ENCODE measurements at places on chromosomes 12 and 14.

DNA sequence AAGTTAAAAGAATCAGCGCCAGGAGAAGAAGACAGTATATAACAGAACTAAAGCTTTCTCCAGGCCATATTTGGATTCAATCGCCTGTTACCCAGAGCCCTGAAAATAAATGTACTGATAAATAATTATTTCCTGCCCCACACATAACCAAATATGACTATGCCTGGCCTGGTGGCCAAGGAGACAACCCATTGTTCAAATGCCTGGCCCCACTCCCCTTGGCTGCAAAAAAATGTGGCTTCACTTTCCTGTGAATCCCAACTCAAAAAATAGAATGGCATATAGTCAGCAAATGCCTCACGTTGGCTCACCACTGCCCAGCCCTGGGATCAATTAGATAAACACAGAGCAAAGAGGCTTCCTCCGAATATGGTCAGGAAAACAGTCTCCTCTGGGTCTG lies 472.1 kb downstream of the BCL11B start:
- DNase-seq = no peak

DNA sequence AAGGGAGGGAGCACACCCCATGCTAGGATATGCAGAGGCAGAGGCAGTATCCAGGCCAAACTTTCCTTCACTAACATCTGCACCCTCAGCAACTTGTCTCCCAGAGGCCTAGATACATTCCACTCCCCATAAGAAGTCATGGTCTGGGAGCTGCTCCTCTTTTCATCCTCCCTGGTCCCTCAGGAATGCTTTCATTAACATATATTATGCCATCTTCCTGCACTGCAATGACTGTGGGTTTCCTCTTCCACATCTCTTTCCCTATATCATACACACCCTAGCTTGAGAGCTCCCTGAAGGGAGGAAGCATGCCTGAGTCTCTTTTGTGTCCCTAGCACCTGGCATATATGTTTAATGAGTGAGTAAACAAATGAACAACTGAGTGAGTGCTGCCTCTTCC lies 8.6 kb downstream of the DDN start:
- DNase-seq = no peak

DNA sequence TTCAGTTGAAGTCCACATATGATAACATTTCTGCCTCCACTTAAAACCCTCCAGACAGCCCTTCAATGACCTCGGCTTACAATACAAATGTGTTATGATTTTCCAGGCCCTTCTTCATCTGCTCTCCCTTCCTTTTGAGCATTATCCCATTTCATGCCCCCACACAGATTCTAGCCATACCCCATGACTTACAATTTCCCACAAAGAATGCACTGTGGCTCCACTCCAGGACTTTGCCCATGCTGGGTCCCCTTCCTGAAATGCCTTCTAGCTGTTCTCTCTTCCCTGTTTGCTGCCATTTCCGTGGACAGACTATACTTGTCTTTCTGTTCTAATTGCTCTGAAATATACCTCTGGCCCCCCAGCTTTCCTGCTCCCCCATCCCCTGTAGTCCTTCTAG lies 963.2 kb downstream of the DIO2 start:
- no peak for DNase-seq

DNA sequence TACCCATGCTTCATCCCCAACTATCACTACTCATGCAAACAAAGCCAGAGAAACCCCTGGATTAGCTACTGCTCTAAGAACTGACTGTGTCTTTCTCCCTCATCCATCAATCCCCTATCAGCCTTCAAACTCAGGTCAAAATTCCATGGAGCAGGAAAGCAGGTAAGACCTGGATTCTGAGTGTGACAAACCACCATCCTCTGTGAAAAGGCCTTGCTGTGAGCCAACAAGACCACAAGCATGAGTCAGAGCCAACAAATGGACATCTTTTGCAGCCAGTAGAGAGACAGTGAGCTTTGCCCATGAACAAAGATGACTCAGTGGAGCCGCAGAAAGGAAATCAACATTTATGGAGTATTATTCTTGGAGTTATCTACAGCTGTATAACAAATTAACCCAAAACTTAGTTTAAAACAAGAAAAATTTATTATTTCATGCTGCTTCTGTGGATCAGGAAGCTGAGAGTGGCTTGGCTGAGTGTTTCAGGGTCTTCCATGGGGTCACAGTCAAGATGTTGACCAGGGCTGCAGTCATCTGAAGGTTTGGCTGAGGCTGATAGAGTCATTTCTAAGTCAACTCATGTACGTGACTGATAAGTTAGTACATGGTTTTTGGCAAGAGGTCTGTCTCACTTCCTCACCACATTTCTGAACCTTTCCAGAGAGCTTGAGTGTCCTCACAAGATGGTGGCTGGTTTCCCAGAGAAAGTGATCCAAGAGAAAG lies 61.1 kb downstream of the PITPNM2 start:
- DNase-seq = peak; percentile 64

DNA sequence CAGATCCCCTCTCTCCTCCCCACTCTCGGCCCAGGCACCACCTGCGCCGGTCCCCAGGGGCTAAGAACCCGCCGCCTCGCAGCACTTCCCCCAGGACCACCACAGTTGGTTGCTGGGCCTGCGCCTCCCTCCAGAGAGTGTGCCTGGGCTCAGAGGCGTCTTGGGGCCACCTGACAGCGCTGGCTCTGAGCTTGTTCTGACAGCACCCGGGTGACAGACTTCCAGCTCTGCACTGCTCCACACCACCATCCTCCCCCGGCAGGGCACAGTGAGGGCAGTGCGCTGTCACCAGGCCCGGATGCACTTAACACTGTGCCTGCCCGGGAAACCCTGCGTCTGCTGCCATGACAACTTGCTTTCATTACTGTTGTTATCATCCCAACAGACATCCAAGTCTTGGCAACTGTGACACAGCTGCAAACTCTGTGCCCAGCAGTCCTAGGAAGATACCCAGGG lies 6.6 kb downstream of the BRF1 start:
- no peak for DNase-seq

DNA sequence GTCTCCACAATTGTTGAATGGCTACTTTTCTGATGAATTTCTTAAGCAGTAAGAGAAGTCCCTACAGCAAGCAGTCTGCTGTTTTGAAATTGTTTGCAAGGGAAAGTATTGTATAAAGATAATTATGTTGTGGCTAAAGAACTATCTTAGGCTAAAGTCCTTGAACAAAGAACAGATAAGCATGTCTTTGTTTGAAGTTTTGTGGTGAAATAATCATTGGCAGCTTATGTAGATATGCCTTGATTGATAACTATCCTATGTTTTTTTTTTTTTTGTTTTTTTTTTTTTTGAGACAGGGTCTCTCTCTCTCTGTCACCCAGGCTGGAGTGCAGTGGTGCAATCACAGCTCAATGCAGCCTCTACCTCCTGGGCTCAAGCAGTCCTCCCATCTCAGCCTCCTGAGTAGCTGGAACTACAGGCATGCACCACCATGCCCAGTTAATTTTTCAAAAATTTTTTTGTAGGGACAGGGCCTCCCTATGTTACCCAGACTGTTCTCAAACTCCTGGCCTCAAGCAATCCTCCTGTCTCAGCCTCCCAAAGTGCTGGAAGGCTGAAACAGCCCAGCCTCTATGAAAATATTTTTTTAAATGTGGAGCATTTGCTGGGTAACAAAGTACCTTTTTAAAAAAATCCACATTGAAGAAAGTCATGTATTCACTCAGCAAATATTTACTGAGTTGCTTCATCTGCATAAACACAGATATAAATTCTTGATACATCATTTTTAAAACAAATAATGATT lies 80.8 kb downstream of the LLPH start:
- no peak for DNase-seq
